ENCODE measurements at places on chromosomes 12 and 14.
A peak's percentile ranks its signal among the peaks of the same experiment; 100 is the strongest.

- no peak for DNase-seq
These were observed 5.4 kb downstream of the TMEM117 start for GRCh38 chr12:43841253-43841652.

DNA sequence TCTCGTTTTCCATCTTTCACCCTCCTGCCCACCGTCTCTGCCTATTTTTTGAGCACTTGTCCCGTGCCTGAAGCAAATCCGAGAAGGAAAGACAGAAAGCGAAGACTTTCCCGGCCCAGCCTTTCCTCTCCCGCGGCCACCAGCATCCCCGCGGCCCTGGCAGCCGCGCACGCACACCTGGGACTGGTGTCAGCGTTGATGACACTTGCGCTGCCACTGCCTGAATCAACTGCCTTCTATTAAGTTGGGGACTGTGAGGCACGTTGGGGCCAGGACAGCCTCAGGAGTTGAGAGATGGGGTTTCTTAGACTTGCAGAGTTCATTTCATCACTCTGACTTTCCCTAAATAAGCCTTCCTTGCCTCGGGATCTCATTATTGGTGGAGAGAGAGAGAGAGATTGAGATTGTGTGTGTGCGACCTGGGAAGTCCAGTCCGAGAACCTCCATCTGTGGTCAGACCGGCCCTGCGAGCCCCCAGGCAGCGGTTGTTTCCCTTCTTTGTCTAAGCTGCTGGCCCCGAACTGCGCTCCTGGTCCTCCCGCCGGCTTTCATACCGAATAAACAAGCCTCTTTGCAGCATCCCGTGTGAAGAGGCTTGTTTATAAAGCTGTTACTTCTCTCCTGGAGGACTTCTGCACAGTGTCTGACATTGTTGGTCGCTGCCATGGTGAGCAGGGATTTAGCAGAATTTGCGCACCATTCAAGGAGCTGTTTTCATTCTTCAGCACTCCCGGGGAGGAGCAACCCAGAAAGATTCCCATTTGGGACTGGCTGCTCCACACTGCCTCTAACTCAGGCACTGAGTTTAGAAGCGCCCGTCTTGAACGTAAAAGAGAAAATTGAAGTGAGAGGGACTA lies 1.5 kb downstream of the PDZRN4 start:
- no peak for DNase-seq

GRCh38 chr14:88069677-88070076 lies 64.7 kb downstream of the GPR65 start:
- DNase-seq = no peak

GRCh38 chr12:94140556-94140955 lies 7.8 kb upstream of the PLXNC1 start:
- DNase-seq = peak; percentile 27

- DNase-seq = no peak
These were observed 6.7 kb downstream of the VASH1 start for GRCh38 chr14:76767681-76768656.

GRCh38 chr12:64056741-64057140 lies 165.4 kb downstream of the KICS2 start:
- no peak for DNase-seq

GRCh38 chr12:110343736-110344555 lies 59.6 kb downstream of the ANAPC7 start:
- no peak for DNase-seq

- DNase-seq = no peak
These were observed 670.3 kb upstream of the TBX3 start for GRCh38 chr12:115354007-115354890.

GRCh38 chr12:1185460-1186182 lies 194.6 kb downstream of the ERC1 start:
- DNase-seq = no peak

GRCh38 chr14:56005191-56006053 lies 112.8 kb upstream of the PELI2 start:
- no peak for DNase-seq

DNA sequence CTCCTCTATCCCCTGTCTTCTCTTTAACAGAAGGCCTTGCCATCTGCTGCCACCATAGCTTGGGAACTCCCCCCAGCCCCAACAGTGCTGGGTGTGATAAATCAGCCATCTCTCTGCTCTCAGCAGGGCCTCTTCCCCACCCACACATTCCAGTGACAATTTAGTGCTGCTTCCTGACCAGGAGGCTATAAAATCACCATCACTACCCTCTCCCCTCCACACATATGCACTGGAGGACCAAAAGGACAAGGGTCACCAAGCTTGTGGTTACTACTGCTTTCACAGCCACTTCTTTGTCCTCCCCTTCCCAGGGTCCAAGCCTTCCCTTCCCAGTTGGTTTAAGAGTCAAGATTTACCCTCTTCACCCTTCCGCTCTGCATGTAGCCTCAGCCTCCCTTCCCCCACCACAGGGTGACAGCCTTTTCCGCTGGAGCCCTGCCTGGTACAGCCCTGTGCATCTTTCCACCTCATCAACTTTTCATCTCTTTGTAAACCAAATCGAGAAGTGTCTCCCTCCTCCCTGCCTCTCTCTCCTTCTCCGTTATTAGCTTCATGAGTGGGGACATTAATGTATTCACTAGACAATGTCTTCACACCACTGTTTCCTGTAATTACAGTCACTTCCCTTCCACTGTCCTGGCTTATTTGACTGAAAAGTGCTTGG lies 9.4 kb downstream of the PSMB5 start:
- DNase-seq = no peak

DNA sequence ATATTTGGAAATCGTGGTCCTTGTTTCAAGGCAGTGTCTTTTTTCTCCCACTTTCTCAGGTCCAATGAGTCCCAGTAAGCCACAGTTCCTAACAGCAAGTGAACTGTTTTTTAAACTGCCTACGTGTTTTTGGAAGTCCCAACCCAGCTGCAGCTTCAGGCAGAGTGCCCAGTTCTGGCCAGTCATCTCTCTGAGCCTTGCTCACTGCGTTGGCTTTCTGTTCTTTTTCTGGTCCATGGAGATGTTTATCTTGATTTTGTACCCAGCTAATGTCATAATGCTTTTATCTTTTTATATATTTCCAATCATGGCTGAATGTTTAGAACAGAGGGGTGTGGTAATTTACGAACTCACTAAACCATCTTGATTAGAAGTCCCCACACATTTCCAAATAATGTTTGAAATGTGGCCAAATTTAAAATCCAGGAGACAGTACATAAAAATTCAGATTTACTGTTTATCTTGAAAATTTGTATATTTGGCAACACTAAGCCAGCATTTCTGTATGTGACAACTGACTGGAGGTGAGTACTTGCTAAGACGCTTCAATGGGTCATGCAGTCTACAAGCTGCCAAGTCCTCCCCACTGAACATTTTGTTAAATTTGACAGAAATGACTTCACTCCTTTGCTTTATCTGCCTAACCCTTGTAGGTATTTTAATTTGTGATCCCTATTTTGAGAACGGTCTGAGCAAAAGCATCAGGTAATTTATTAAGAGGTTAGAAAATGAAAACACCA lies 46.1 kb upstream of the OTOGL start:
- no peak for DNase-seq
